ENCODE measurements at places on chromosomes 6 and 20.
A peak's percentile ranks its signal among the peaks of the same experiment; 100 is the strongest.

GRCh38 chr6:74879234-74879633, 326.6 kb downstream of the COL12A1 start:
- DNase-seq: no peak

GRCh38 chr6:130927305-130927704, 100.1 kb downstream of the SMLR1 start:
- DNase-seq: peak; percentile 25

- DNase-seq: no peak
Measured at GRCh38 chr6:88922775-88923548, 40.5 kb downstream of the RNGTT start.

DNA sequence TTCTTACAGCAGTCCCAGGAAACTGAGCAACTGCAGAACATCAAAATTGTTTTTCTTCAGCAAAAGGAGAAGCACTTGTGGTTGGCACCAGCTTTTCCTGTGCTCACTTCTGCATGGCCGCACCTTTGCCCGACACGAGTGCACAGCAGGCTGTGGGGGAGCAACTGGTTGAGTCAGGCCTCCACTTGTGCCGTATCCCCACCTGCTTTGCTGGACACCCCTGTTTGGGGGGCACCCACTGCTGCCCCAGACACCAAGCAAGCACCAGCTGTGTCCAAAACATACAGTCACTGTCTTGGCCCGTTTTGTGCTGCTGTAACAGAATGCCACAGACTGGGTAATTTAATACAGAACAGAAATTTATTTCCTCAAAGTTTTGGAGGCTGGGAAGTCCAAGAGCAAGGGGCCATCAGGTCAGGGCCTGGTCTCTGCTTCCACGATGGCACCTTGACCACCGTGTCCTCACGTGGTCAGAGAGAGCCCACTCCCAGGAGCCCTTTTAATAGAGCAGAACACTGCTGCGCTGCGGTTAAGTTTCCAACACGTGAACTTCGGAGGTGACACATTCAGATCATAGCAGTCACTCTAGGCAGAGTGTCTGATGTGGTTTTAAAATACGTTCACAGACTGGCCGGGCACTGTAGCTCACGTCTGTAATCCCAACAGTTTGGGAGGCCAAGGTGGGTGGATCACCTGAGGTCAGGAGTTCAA, 8.7 kb upstream of the GMEB2 start:
- no peak for DNase-seq

DNA sequence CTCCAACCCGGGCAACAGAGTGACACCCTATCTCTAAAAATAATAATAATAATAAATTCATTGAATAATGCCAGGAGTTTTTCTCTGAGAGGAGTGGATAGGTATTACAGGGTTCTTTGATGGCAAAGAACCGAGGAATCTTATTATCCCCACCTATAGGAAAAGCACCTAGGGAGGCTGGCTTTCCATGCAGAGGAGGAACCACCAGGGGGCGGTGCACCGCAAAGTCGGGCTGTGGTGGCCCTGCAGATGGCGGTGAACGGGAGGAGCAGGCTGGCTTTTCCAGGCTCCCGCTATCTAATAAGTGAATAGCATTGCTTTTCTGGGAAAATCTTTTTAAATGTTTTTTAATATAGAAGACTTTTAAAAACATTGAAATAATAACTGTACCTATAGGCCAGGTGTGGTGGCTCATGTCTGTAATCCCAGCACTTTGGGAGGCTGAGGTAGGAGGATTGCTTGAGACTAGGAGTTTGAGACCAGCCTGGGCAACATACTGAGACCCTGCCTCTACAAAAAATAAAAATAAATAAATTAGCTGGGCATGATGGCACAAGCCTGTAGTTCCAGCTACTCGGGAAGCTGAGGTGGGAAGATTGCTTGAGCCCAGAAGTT, 864.2 kb downstream of the KIF16B start:
- DNase-seq: peak; percentile 23

DNA sequence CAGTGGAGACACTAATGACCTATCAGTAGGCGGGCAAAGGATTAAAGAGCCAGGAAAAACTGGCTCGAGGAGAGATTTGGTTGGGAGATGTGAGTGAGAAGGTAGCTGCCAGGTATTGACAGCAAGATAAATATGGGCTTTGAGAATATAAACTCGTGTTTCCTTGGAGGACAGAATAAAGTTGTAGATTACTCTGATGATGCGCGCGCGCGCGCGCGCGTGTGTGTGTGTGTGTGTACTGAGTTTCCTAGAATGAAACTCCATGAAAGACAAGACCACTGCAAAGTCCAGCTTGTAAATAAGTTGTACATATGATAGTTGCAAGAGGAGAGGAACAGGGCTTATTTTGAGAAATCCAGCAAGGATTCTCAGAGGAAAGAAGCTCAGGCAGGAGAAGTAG, 13.3 kb upstream of the TREM2 start:
- DNase-seq: no peak

DNA sequence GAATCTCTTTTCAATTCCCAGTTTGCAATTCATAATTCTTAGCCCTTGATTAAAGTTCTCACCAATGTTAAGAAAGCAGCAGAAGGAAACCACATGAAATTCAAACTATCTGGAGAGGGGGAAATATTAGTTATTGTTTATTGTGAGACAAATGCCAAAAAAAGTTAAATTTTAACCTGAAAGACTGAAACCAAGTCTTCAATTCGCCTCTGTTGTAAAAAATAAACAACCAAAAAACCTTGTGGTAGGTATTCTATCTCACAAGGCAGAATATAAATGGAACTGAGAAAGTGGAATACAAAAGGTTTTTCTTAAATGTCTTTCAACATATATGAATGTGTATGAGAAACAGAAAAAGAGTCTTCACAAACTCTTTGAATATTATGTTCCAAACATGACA, 24.8 kb downstream of the TMX4 start:
- DNase-seq: no peak

- no peak for DNase-seq
Measured at GRCh38 chr6:170293341-170294231, 2.7 kb upstream of the DLL1 start.

GRCh38 chr6:20233007-20233730, 20.9 kb upstream of the MBOAT1 start:
- DNase-seq: no peak

- no peak for DNase-seq
Measured at GRCh38 chr6:57217270-57217669, 4.8 kb downstream of the RAB23 start.

GRCh38 chr20:31869942-31870725, at the start of the genes DUSP15 and TTLL9:
TSS of gene DUSP15 (minus strand) at chr20:31870527. CDS start at chr20:31870337, 190 bp downstream.
TSS of gene TTLL9 (plus strand) at chr20:31870634. CDS start at chr20:31871127, 493 bp downstream.
- no peak for DNase-seq

DNA sequence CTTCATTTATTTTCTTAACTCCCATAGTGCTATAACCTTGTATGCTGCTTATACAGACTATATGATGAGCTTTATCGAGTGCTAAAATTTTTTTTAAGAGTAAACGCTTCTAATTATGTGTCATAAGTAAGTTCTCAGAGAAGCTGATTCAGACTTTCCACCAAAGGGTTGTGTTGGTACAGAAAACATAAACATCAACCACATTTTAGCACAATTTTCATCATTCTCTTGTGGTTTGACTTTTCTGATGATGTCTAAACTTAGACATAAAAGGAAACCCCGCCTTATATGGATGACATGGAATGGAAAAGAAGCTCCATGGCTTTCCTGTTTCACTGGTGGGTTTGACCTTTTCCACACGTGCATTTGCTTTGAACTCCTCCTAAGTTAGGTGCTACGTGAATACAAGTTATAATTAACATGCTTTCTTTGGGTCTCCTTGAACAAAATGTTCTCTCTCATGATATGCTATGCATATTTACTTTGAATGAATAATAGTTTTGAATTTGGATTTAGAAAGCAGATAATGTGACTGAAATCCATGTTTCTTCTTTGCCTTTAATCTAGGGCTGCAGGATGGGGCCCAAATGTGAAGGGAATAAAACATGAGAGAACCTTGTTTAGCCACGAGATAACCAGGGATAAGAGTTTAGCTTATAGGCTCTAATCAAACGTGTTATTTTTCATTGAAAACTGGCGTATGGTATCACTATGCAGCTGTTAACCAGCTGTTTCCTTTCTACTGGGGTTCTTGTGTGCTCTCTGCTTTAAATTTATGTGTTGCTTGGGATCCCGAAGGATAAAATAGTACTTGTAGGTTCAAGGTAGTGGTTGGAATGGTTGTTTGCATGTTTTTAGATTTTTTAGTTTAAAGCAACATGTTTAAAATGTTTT, 127.1 kb upstream of the AHI1 start:
- DNase-seq: no peak

DNA sequence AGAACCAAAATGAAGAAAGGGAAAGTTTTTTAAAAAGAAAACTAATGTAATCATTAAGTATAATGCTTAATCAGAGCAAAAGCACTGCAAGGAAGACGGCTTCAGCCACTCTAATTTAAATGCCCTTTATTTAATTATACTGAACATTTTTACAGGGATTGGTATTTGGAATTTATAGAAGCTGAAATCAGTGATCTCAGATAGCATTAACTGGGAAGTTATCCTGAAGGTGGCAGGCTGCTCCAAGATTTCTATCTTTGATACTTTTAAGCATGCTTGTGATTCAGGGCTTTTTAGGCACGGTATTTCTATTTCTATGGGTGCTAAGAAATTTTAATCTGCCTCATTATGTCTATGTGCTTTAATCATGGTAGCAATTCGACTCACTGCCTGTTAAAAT, 1.3 kb upstream of the NDUFAF4 start:
- peak; percentile 70 for DNase-seq

- no peak for DNase-seq
Measured at GRCh38 chr6:57135885-57136284, 36.2 kb upstream of the BAG2 start.

DNA sequence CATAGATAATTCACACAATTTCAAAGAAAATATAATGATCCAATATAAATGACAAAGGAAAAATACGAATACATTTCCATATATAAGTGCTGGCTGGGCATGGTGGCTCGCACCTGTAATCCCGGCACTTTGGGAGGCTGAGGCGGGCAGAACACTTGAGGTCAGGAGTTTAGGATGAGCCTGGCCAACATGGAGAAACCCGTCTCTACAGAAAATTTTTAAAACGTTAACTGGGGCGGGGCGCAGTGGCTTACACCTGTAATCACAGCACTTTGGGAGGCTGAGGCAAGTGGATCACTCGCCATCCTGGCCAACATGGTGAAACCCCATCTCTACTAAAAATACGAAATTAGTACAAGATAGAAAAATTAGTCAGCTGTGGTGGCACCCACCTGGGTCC, 14.9 kb upstream of the MAPK13 start:
- DNase-seq: no peak

- no peak for DNase-seq
Measured at GRCh38 chr20:63128367-63128766, 87.6 kb downstream of the YTHDF1 start.

- DNase-seq: no peak
Measured at GRCh38 chr6:138582573-138582972, 83.3 kb upstream of the NHSL1 start.

DNA sequence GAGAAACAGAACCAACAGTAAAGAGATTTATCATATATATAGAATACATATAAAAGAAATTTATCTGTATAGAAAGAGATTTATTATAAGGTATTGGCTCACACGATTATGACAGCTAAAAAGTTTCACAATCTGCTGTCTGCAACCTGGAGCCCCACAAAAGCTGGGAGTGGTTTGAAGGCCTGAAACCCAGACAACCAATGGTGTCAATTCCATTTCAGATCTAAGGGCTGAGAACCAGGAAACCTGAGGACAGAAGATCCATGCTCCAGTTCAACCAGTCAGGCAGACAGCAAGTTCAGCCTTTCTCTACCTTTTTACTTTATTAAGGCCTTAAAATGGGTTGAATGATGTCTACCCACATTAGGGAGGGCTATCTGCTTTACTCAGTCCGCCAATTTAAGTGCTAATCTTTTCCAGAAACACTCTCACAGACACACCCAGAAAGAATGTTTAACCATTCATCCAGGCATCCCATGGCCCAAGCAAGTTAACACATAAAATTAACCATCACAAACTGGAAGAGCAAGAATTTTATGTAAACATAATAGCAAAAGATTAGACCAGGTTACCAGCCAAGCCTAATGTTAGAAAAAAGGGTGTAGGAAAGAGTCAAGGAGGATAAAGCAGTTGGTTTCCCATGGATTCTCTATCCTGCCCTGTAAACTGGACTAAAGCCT, 170.9 kb downstream of the FUT9 start:
- DNase-seq: no peak

DNA sequence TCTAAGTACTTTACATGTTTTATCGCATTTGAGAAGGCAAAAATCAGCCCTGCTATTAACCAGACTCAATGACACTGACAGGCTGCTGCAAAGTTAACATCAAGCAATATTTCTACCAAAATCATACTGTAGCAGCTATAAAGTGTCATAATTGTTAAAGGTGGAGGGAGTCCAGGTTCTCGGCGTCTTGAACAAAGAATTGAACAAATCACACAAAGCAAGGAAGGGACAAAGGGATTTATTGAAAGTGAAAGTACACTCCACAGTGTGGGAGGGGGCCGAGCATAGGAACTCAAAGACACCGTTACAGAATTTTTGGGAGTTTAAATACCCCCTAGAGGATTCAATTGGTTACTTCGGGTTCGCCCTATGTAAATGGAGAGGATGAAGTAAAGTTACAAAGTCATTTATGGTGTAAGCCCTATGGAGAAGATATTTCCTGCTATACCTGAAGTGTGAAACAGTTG, 12.9 kb upstream of the ZNF391 start:
- DNase-seq: peak; percentile 43

DNA sequence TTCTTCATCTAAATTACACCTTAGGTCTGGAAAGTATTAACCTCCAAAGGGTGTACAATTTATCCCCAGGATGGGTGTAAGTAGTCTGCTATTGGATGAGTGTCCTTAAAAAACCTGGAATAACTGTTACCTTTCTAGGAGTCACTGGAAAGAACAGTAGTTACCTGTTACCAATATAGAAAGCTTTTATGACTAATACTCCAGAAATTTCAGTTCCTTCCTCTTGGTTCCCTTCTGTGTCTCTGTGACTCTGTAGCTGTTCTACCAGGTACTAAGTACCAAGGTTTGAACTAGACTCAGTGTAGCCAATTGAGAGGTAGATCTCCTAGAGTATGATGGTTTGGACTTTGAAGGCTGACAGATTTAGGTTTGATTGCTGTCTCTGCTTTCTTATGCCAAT, 47.0 kb upstream of the TBX18 start:
- DNase-seq: no peak

DNA sequence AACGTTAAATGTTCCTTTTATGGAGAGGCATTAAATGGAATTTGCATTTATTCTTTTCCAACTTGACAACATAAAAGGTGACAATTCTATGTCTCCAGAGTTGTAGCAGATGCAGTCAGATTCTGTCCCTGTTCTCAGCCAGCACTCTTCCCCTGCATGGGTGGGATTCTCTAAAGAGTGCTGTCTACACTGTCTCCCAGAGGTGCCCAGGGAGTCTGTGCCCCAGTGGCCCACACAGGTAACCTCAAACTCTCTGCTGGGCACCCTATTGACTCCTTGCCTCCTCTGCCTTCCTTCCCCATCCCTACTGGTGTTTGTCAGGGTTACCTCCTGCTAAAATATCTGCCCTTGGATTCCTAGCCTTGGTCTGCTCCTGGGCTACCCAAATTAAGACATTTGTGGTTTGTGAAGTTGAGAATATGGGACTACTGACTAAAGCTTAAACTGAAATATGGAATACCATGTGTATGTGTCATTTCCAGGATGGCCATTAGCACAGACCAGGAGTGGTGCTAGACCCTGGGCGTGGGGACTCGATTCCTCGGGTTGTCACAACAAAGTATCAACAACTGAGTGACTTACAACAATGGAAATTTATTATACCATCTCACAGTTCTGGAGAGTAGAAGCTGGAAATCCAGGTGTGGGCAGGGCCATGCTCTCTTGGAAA, 284.7 kb downstream of the CDH26 start:
- no peak for DNase-seq
